ENCODE measurements at places on chromosomes 5 and 9.

DNA sequence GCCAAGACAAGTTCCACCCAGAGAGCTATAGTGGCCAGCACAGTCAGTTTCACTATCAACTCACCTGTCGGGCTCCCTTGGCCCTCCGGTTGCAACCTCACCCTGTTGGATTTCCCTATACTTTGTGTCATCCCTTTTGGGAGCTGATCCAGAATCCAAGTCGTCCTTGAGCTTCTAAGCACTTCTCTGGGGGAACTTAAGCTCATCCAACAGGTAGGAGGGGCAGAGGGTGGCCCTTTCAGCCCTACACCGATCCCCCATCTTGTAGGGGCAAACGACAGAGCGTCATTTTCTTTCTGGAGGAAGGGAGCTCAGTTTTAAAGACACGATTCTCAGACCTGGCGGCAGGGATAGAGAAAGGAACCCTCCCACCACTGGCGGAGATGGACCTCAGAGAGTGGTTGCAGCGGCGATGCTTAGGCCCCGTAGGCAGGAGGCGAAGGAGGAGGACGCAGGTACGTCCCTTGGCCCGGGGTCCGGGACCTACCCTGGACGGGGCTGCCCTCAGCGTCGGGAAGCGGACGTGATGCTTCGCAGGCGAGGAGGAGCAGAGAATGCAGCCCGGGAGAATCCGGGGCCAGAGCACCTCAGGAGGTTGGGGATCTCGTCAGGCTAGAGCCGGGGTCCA is 519 bp downstream of the ZER1 start:
- no peak for DNase-seq

- no peak for DNase-seq
These were observed 16.3 kb downstream of the IL5 start for GRCh38 chr5:132526974-132527564.

- no peak for DNase-seq
These were observed 89.5 kb downstream of the CDH10 start for GRCh38 chr5:24555229-24555628.

DNA sequence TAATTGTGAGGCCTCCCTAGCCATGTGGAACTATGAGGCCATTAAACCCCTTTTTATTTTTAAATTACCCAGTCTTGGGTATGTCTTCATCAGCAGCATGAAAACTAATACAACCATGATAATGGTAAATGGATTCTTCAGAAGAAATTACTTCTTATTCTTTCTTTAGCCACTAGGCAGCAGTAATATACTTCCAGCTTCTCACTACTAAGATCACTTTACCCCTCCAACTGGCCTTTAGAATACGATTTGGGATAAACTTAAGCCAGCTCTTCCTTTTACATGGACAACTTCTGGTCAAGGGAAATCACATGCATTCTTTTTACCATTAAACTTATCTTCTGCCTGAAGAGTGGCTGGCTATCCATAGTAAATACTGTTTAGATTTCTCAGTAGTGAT is 355.4 kb downstream of the MAN2A1 start:
- DNase-seq = no peak

GRCh38 chr9:85559526-85559925 is 182.2 kb downstream of the AGTPBP1 start:
- no peak for DNase-seq

GRCh38 chr9:5563886-5564285 is 53.6 kb downstream of the PDCD1LG2 start:
- DNase-seq = no peak
